ENCODE measurements at places on chromosomes 3 and 15. TPM values are rescaled to one million over a fixed set of nuclear protein-coding genes. Genes with fewer than 3 reads are reported as not detected.

PARP15 gene
- total RNA-seq = 4.4 TPM

SERPINI1 gene
- 5.4 TPM for total RNA-seq

DNA sequence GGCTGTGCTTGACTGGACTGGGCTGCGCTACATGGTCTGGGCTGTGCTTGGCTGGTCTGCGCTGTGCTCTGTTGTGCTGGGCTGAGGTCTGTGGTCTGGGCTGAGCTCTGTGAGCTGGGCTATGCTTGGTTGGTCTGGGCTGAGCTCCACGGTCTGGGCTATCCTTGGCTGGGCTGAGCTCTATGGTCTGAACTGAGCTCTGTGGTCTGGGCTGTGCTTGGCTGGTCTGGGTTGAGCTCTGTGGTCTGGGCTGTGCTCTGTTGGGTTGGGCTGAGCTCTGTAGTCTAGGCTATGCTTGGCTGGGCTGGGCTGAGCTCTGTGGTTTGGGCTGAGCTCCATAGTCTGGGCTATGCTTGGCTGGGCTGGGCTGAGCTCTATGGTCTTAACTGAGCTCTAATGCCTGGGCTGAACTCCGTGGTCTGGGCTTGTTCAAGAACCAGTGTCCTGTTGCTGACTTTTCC, 92.0 kb downstream of the PLXNA1 start:
- H3K4me1 ChIP-seq = peaks cover 28% of the 10 kb centered on the region
- H3K27me3 ChIP-seq = no peaks in the 10 kb centered on the region
- DNase-seq = peak; percentile 56
- H3K36me3 ChIP-seq = no peaks in the 10 kb centered on the region
- H3K4me3 ChIP-seq = no peak overlapping the region

DNA sequence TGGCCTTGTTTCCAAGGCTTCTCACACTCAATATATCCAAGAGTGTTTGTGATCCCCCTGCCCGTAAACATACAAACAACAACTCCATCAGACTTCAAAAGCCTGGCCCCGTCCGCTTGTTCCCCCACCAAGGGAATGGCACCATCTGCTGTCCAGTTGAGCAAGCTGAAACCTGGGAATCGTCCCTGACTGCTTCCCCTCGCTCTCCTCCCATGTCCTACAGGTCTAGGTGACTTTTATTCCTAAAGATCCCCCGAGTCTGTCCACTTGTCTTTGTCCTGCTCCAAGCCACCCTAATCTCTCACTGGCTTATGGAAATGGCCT, 27.9 kb upstream of the FAM174B start:
- H3K4me1 ChIP-seq = no peaks in the 10 kb centered on the region
- no peak overlapping the region for H3K27ac ChIP-seq
- DNase-seq = peak; percentile 82
- H3K27me3 ChIP-seq = no peaks in the 10 kb centered on the region

- no peaks in the 10 kb centered on the region for H3K4me1 ChIP-seq
- no peaks in the 10 kb centered on the region for H3K27me3 ChIP-seq
- no peak overlapping the region for H3K4me3 ChIP-seq
- no peaks in the 10 kb centered on the region for H3K36me3 ChIP-seq
- no peak overlapping the region for H3K27ac ChIP-seq
- DNase-seq = no peak
These were observed 56.0 kb upstream of the PPARG start for GRCh38 chr3:12232785-12233300.

DNA sequence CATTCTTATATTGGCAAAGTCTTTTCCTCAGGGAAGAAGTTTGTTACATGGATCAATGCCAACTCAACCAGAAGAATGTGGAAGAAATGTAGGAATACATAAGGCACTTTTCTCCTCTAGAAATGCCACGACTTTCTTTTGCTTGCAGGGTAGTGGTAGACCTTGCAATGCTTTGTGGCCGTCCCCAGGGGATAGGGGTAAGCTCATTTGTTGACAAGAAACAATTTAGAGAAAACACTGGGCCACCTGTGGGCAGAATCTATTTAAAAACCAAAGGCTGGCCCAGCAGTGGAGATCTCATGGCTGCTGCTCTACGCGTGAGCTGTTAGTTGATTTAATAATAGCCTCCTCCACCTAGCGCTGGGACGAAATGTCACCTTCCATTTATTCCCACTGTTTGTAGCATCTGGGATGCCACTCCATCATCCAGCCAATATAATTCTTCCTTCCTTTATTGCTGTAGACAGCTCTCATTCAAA, 64.6 kb upstream of the PFN2 start:
- H3K4me1 ChIP-seq = no peaks in the 10 kb centered on the region
- no peak for DNase-seq
- H3K4me3 ChIP-seq = no peak overlapping the region
- no peak overlapping the region for H3K27ac ChIP-seq
- no peaks in the 10 kb centered on the region for H3K27me3 ChIP-seq
- no peaks in the 10 kb centered on the region for H3K36me3 ChIP-seq

DNA sequence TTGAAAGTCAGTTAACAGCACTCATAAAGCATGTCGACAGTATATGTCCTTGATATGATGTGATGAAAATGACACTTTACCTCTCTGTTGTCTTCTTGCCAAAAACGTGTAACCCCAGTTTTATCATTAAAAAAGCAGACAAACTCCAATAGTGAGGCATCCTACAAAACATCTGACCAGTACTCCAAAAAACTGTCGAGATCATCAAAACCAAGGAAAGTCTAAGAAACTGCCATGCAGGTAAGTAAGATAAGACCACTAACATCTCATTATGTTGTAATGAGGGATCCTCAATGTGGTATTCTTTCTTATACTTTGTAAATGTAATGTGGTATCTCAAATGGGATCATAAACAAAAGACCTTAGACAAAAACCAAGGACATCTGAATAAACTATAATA, 152.3 kb downstream of the NR1I2 start:
- no peaks in the 10 kb centered on the region for H3K36me3 ChIP-seq
- H3K4me1 ChIP-seq = peaks cover 1% of the 10 kb centered on the region
- no peak overlapping the region for H3K27ac ChIP-seq
- H3K27me3 ChIP-seq = no peaks in the 10 kb centered on the region
- no peak for DNase-seq

GRCh38 chr3:73072634-73073033, 11.2 kb downstream of the EBLN2 start:
- no peak for DNase-seq
- peaks cover 2% of the 10 kb centered on the region for H3K36me3 ChIP-seq
- no peaks in the 10 kb centered on the region for H3K4me1 ChIP-seq
- H3K27ac ChIP-seq = no peak overlapping the region
- H3K4me3 ChIP-seq = no peak overlapping the region
- H3K27me3 ChIP-seq = no peaks in the 10 kb centered on the region

GRCh38 chr3:196321162-196321561, 3.1 kb upstream of the DYNLT2B start:
- H3K4me3 ChIP-seq = no peak overlapping the region
- no peak for DNase-seq
- peaks cover 2% of the 10 kb centered on the region for H3K4me1 ChIP-seq
- no peaks in the 10 kb centered on the region for H3K27me3 ChIP-seq

AHSG gene
- total RNA-seq = 0.20 TPM

CCDC9B gene
- 4.4 TPM for total RNA-seq

- no peaks in the 10 kb centered on the region for H3K4me1 ChIP-seq
- no peak for DNase-seq
- no peak overlapping the region for H3K27ac ChIP-seq
- H3K4me3 ChIP-seq = no peak overlapping the region
These were observed 596.7 kb upstream of the ADAMTS9 start for GRCh38 chr3:65284546-65284945.

DNA sequence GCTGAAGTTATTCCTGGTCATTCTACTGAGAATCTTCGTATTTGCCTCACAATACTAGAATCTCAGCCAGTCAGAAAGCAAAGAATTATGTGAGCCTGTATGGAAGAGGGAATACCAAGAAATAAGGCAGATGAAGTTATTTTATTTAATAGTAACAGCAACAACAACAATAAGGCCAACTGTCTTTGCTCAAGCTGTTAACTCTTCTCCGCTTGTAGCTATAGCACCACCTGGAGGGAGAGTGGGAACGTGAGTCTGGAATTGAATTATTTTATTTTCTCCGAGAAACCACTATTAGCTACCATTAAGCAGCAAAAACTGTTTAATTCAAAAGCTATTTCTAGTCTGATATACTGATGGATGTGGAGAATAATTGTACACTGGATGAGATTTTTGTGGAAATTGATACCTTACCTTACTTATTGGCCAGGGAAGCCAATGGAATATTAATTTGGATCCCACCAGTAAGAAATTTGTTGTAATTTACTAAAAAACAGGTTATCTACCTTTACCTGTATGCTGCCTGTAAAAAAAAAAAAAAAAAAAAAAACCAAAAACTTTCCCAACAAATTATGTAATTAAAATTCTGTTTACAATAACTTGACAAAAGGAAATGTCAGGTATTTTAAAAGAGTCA, 50.1 kb downstream of the CALML4 start:
- DNase-seq = peak; percentile 89
- no peaks in the 10 kb centered on the region for H3K27me3 ChIP-seq
- H3K4me1 ChIP-seq = no peaks in the 10 kb centered on the region
- peaks cover 8% of the 10 kb centered on the region for H3K36me3 ChIP-seq

- H3K36me3 ChIP-seq = peaks cover 7% of the 10 kb centered on the region
- no peaks in the 10 kb centered on the region for H3K27me3 ChIP-seq
- H3K4me3 ChIP-seq = no peak overlapping the region
- no peaks in the 10 kb centered on the region for H3K4me1 ChIP-seq
These were observed 9.5 kb downstream of the MGA start for GRCh38 chr15:41669701-41670100.

DNA sequence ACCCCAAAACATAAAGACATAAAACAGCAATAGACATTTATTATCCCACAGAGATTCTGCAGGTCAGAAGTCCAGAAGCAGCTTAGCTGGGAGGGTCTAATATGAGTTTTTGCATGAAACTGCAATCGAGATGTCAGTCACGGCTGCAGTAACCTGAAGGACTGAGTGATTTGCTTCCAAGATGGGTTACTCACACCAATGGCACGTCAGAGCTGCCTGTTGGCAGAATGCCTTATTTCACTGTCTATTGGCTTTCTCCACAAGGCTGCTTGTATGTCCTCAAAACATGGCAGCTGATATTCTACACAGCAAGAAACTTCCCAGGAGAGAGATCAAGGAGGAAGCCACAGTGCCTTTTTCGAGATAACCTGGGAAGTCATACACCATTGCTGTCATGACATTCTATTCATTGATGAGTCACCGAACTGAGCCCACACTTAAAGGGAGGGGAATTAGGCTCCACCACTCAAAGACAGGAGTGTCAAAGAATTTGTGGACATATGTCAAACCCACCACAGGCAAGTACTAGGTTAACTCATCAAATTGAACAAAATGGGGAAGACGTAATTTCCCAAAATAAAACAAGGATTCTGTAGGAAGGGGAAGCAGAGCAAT, 122.2 kb downstream of the SYNPR start:
- no peaks in the 10 kb centered on the region for H3K27me3 ChIP-seq
- no peak overlapping the region for H3K27ac ChIP-seq
- no peaks in the 10 kb centered on the region for H3K36me3 ChIP-seq
- H3K4me1 ChIP-seq = no peaks in the 10 kb centered on the region
- no peak for DNase-seq

- H3K4me1 ChIP-seq = peaks cover 28% of the 10 kb centered on the region
- H3K27me3 ChIP-seq = no peaks in the 10 kb centered on the region
- DNase-seq = no peak
These were observed 9.4 kb downstream of the BCL6 start for GRCh38 chr3:187735837-187736236.

FAM3D gene
- 14.1 TPM for total RNA-seq

CDV3 gene
- total RNA-seq = 122 TPM

DNA sequence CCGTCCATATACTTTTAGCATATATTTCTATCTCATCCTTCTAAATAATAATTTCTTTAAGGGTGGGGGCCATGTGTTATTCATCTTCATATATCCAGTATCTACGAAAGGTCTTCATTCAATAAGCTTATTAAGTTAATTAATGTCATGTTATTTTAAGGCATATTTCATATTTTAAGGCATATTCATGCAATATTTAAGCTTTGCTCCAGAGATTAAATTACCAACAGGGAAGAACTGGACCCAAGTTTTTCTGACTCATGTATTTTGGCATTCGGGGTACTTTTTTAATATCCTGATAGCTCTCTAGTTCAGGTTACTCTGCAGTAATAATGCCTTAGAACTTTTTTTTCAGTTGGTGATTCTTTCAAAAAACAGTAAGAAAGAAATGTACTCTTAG, 27.4 kb downstream of the PHC3 start:
- DNase-seq = no peak
- H3K27me3 ChIP-seq = no peaks in the 10 kb centered on the region
- no peak overlapping the region for H3K27ac ChIP-seq
- H3K4me1 ChIP-seq = peaks cover 5% of the 10 kb centered on the region
- H3K36me3 ChIP-seq = peaks cover 3% of the 10 kb centered on the region
- no peak overlapping the region for H3K4me3 ChIP-seq

DNA sequence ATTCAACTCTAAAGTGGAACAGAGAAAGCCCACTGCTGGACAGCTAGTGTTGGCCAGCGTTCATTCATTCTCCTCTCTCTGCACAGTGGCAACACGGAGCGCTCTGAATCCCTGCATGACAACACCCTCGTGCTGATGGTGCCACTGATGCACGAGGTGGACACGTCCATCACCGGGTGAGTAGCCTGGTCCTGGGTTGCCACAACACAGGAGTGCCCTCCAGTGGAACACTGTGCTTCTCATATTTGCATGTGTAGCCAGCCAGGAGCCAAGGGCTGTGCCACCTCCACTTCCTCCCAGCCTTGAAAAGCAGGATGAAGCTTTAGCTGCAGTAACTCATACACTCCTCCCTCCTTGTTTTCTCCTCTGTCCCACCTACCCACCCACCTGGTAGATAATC, 120.0 kb upstream of the CTDSPL start:
- no peak overlapping the region for H3K27ac ChIP-seq
- H3K27me3 ChIP-seq = no peaks in the 10 kb centered on the region
- no peak for DNase-seq
- H3K4me3 ChIP-seq = no peak overlapping the region

- H3K4me1 ChIP-seq = peaks cover 2% of the 10 kb centered on the region
- no peak overlapping the region for H3K4me3 ChIP-seq
- no peaks in the 10 kb centered on the region for H3K36me3 ChIP-seq
- peak; percentile 81 for DNase-seq
These were observed 65.6 kb downstream of the RHCG start for GRCh38 chr15:89430530-89431341.

DNA sequence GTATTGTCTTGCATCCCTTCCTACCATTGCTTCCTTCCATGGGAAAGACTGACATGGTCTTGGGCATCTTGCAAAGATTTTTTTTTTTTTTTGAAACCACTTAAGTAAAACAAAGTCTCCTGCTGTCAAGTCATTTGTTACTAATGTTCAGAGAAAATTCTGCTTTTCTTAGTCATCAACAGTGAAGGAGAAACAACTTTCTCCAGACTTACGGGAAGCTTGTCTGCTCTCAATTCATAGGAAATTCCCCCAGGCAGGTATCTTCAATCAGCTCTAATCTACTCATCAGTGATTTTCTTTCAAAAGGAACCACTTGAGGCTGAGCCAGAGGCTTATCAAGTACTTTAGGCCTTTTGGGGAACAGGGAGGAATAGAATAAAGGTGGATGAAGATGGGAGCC, 15.9 kb upstream of the DRD3 start:
- H3K27ac ChIP-seq = no peak overlapping the region
- no peak for DNase-seq
- H3K4me3 ChIP-seq = no peak overlapping the region
- H3K4me1 ChIP-seq = no peaks in the 10 kb centered on the region

All from lung (tissue), 17 donors.